NCI-H187 treated with DMSO at 0.1 percent for 48 hours (cell line): ENCODE measurements at places on chromosomes 6 and 20.

- no peak for DNase-seq
Observed at GRCh38 chr6:40011844-40012243, 77.6 kb upstream of the MOCS1 start.

DNA sequence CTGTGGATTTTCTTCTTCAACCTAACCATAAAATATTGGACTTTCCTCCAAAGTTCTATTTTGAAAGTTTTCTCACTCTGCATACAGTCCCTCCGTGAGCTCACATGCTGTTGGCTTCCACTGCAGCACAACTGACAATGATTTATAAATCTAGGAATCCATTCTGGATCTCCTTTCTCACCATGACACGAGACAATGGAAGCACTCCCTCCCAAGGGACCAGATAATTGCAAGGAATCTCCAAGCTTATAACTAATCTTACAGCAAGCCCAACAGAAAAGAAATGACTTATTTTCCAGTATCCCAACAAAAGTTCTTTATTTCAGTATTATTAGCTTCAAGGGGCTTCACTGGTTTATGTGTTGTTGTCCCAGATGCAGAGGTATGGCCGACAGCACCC, 729.0 kb downstream of the RFPL4B start:
- DNase-seq = no peak

- no peak for DNase-seq
Observed at GRCh38 chr6:104710543-104711335, 149.0 kb downstream of the HACE1 start.

- DNase-seq = no peak
Observed at GRCh38 chr6:34555007-34555322, 1.2 kb downstream of the SPDEF start.

- no peak for DNase-seq
Observed at GRCh38 chr20:49501917-49502316, 19.4 kb upstream of the KCNB1 start.

DNA sequence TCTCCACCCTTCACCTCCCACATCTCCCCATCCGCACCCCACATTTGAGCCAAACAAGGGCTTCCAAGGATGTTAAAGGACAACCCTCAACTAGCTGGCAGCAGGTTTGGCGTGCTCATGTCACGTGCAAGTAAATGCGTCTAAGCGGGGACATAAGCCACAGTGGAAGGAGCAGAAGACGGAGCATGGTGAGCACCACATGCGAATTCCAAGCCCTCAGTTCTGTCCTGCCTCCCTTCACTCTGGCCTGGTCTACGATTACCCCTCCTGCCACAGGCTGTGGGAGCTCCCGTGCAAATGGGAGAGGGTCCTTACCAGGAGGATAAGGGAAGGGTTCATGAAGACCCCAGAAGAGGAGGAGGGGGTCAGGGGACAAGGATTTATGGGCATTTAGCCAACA, 44.9 kb upstream of the STX16 start:
- no peak for DNase-seq

DNA sequence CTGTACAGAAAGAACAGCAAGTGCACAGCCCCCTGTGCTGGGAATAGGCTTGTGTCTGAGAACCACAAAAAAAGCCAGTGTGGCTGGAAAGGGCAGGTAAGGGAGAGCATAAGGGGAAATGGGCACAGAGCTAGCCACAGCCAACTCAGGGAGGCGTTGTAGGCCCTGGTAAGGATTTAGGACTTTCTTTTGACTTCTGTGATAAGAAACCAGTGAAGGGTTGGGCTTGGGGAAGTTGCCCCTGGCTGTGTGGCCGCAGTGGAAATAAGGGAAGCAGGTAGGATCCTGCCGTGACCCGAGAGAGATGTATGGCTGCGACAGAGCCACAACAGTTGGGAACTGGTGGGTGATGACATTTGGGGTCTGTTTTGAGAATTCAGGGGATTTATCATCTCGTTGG, 30.0 kb upstream of the PHACTR2 start:
- DNase-seq = no peak

GRCh38 chr6:114339706-114340105, 3.1 kb downstream of the HS3ST5 start:
- DNase-seq = no peak

- no peak for DNase-seq
Observed at GRCh38 chr6:166411271-166411670, 28.5 kb upstream of the MPC1 start.

GRCh38 chr6:37168811-37169495, 999 bp upstream of the PIM1 start:
- no peak for DNase-seq

DNA sequence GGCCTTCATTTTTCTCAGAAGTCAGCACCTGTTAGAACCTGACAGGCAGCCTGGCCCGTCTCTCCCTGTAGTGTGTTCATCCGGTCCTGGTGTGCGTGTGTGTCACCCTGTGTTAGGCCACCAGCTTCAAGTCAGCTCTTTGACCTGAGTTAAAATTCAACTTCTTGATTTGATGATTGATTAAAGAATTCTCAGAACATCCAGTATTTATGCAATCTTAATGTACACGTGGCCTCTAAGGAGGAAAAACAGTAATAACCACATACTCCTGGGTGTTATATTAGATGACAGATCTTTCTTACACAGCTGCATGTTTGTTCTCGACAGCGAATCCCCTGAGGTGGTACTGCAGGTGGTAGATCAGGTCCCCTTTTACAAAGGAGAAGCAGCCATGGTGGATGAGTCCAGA, 19.1 kb upstream of the TMEM217 start:
- no peak for DNase-seq

- no peak for DNase-seq
Observed at GRCh38 chr20:45300961-45301360, 5.7 kb upstream of the RBPJL start.

GRCh38 chr6:85118233-85118632, 331.6 kb upstream of the NT5E start:
- DNase-seq = no peak
